ENCODE measurements at places on chromosomes 12 and 14. TPM values are rescaled to one million over a fixed set of nuclear protein-coding genes. Genes with fewer than 3 reads are reported as not detected.

Gene UNC79
- total RNA-seq: not detected

DNA sequence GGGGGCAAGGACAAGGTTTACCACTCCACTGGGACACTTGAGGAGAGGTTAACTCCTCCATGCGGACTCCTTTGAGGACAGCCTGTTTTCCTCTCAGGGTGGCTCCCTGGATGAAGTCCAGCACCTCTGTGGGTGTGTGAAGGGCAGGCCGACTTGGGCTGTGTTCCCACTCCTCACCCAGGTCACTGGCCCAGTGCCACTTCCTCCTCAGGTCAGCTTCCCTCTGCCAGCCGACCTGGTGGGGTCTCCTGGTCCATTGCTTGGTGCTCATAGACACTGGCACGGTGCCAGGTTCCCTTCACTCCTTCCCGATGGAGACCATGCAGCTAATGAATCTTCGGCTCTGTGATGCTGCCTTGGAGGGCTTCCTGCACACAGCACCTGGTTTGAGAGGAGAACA is 146.4 kb upstream of the RTL1 start:
- peaks cover 15% of the 10 kb centered on the region for H3K36me3 ChIP-seq
- H3K4me3 ChIP-seq: no peak overlapping the region
- no peaks in the 10 kb centered on the region for H3K27me3 ChIP-seq
- no peak overlapping the region for H3K27ac ChIP-seq
- DNase-seq: no peak
- no peaks in the 10 kb centered on the region for H3K4me1 ChIP-seq

Gene KLHDC1
- total RNA-seq: 5.0 TPM

Gene ANHX
- not detected for total RNA-seq

Gene RNF10
- 52.6 TPM for total RNA-seq

DNA sequence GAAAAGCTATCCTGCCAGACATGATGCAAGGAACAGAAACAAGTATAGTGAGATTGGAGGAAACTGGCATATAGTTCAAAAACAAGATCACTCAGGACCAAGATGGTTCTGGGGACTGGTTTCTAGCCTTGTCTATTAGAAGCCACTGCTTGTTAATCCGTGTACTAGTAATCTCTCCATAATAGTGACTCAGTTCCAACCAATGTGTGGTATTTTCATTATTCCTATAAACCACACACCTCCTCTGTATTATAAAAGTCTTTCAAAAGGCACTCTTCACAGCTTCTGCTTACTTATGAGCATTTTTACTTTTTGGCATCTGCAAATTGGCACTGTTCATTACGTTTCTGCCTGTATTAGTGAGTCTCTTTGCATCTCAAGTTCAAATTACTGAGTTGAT is 140.3 kb downstream of the SLC6A15 start:
- H3K4me1 ChIP-seq: peaks cover 6% of the 10 kb centered on the region
- no peaks in the 10 kb centered on the region for H3K36me3 ChIP-seq
- H3K27ac ChIP-seq: no peak overlapping the region
- no peaks in the 10 kb centered on the region for H3K27me3 ChIP-seq

DNA sequence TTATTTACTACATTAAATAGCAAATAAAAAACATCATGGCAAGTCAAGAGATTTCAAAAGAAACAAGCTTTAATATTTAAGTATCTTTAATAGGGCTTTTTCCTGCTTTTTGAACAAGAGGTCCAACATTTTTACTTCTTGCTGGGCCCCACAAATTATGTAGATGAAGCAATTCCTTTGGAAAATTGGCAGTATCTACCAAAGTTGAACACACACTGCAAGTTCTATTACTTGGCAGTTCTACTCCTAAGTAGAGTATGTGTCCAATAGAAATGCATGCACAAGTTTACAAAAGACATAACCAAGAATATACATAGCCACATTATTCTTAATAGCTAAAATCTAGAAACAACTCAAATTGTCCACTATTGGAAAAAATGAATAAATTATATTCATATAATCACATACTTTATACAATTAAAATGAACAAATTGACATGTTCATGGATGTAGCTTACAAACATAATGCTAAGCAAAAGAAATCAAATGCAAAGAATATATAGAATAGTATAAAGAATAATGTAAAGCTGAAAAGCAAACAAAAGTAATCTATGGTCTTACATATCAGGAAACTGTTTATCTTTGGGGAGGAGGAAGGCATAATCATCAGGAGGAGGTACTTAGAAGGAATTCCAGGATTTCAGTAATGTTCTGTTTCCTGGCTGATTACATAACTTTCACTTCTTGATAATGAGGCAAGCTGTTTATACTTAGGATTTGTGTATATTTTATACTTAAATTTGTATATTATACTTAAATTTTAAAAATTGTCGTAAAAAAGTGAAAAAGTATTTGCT is 6.5 kb upstream of the TMBIM4 start:
- no peak for DNase-seq
- no peaks in the 10 kb centered on the region for H3K27me3 ChIP-seq
- no peaks in the 10 kb centered on the region for H3K4me1 ChIP-seq
- H3K27ac ChIP-seq: no peak overlapping the region

- H3K27me3 ChIP-seq: no peaks in the 10 kb centered on the region
- H3K36me3 ChIP-seq: no peaks in the 10 kb centered on the region
- H3K4me3 ChIP-seq: no peak overlapping the region
- DNase-seq: no peak
- no peaks in the 10 kb centered on the region for H3K4me1 ChIP-seq
These were observed 9.6 kb upstream of the TMEM120B start for GRCh38 chr12:121702944-121703343.

GRCh38 chr12:29610473-29611170 is 113.1 kb upstream of the OVCH1 start:
- no peaks in the 10 kb centered on the region for H3K36me3 ChIP-seq
- H3K4me3 ChIP-seq: no peak overlapping the region
- H3K27ac ChIP-seq: peak overlapping the region; percentile 57
- H3K4me1 ChIP-seq: peaks cover 42% of the 10 kb centered on the region
- DNase-seq: peak; percentile 68
- H3K27me3 ChIP-seq: no peaks in the 10 kb centered on the region

- no peak for DNase-seq
- H3K27me3 ChIP-seq: no peaks in the 10 kb centered on the region
- no peaks in the 10 kb centered on the region for H3K36me3 ChIP-seq
- no peak overlapping the region for H3K4me3 ChIP-seq
- H3K27ac ChIP-seq: no peak overlapping the region
- no peaks in the 10 kb centered on the region for H3K4me1 ChIP-seq
These were observed 51.3 kb downstream of the RIMBP2 start for GRCh38 chr12:130664772-130665171.

- no peaks in the 10 kb centered on the region for H3K36me3 ChIP-seq
- no peak overlapping the region for H3K4me3 ChIP-seq
- H3K4me1 ChIP-seq: peaks cover 24% of the 10 kb centered on the region
- H3K27me3 ChIP-seq: no peaks in the 10 kb centered on the region
- no peak overlapping the region for H3K27ac ChIP-seq
These were observed 309.0 kb upstream of the AMIGO2 start for GRCh38 chr12:47388712-47389111.

DNA sequence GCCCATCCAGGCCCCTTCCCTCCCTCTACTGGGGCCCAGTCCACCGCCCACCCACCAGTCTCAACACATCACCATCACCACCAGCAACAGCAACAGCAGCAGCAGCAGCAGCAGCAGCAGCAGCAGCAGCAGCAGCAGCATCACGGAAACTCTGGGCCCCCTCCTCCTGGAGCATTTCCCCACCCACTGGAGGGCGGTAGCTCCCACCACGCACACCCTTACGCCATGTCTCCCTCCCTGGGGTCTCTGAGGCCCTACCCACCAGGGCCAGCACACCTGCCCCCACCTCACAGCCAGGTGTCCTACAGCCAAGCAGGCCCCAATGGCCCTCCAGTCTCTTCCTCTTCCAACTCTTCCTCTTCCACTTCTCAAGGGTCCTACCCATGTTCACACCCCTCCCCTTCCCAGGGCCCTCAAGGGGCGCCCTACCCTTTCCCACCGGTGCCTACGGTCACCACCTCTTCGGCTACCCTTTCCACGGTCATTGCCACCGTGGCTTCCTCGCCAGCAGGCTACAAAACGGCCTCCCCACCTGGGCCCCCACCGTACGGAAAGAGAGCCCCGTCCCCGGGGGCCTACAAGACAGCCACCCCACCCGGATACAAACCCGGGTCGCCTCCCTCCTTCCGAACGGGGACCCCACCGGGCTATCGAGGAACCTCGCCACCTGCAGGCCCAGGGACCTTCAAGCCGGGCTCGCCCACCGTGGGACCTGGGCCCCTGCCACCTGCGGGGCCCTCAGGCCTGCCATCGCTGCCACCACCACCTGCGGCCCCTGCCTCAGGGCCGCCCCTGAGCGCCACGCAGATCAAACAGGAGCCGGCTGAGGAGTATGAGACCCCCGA is 6.8 kb upstream of the RNU7-1 start:
- H3K36me3 ChIP-seq: peaks cover 18% of the 10 kb centered on the region
- peak overlapping the region; percentile 79 for H3K4me3 ChIP-seq
- no peaks in the 10 kb centered on the region for H3K27me3 ChIP-seq
- no peak for DNase-seq

- no peak for DNase-seq
- no peaks in the 10 kb centered on the region for H3K36me3 ChIP-seq
- peaks cover 27% of the 10 kb centered on the region for H3K27me3 ChIP-seq
- no peaks in the 10 kb centered on the region for H3K4me1 ChIP-seq
- H3K4me3 ChIP-seq: no peak overlapping the region
These were observed 5.7 kb upstream of the KRT5 start for GRCh38 chr12:52525661-52526499.

- no peak overlapping the region for H3K27ac ChIP-seq
- no peaks in the 10 kb centered on the region for H3K36me3 ChIP-seq
- no peak for DNase-seq
- no peaks in the 10 kb centered on the region for H3K4me1 ChIP-seq
These were observed 405.3 kb downstream of the MED13L start for GRCh38 chr12:115872212-115872611.

DNA sequence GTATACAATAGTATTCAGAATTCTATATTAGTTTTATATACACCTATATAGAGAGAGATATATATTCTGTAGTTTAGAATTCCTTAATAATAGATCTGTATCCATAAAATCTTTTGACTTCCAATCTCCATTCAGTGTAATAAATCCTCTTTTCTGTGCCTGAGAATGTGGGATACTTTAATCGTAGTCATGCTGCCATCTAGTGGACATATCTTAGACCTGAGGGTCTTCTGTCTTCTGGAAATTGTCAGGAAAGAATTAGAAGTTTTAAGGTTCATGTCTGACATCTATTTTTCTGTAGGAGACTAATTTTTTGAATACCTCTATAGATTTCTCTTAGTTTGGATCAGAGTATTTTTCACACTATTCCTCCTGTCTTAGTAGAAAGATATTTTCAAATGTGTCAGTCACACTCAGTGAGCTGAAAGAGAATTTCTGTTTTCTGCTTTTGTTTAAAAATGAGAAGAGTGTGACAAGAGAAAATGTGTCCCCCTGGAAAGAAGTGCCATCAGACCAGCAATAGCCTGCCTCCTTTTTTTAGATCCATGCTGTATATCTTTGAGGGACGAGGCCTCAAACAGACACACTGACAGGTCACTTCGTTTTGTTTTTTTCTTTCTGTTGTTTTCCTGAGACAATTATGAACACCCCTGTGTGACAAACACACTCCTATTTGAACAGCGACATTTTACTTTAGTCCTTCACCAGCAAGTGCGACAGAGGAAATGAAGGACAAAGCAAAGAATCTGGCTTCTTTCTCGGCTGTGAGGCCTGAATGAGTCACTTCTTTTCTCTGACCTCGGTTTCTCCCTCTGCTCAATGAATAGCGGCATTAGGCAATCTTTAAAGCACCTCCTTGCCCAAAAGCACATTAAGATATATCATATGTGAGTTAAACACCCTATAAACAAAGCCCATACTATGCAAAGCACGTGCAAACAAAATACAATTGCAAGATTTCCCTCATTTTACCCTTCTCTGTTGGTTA is 96.3 kb downstream of the GALC start:
- H3K27ac ChIP-seq: no peak overlapping the region
- no peaks in the 10 kb centered on the region for H3K27me3 ChIP-seq
- peak; percentile 75 for DNase-seq
- H3K4me3 ChIP-seq: no peak overlapping the region

- H3K27ac ChIP-seq: peak overlapping the region; percentile 52
- no peaks in the 10 kb centered on the region for H3K36me3 ChIP-seq
- H3K27me3 ChIP-seq: no peaks in the 10 kb centered on the region
These were observed 61.7 kb downstream of the PPP1R36 start for GRCh38 chr14:64611358-64612020.

- no peaks in the 10 kb centered on the region for H3K27me3 ChIP-seq
- no peak for DNase-seq
- H3K4me3 ChIP-seq: no peak overlapping the region
- no peaks in the 10 kb centered on the region for H3K4me1 ChIP-seq
- no peaks in the 10 kb centered on the region for H3K36me3 ChIP-seq
These were observed 26.4 kb downstream of the NOS1 start for GRCh38 chr12:117334855-117335587.

GRCh38 chr12:52977170-52977569 is 28.3 kb downstream of the KRT18 start:
- no peak overlapping the region for H3K27ac ChIP-seq
- no peaks in the 10 kb centered on the region for H3K27me3 ChIP-seq
- H3K4me3 ChIP-seq: no peak overlapping the region
- H3K36me3 ChIP-seq: no peaks in the 10 kb centered on the region
- peak; percentile 17 for DNase-seq

Gene CPNE8
- total RNA-seq: 3.2 TPM

- no peak overlapping the region for H3K4me3 ChIP-seq
- no peak overlapping the region for H3K27ac ChIP-seq
- no peak for DNase-seq
- H3K27me3 ChIP-seq: no peaks in the 10 kb centered on the region
- H3K36me3 ChIP-seq: peaks cover 18% of the 10 kb centered on the region
These were observed 51.2 kb upstream of the AMN start for GRCh38 chr14:102870994-102871831.

Gene ZNF891
- total RNA-seq: 0.43 TPM

DNA sequence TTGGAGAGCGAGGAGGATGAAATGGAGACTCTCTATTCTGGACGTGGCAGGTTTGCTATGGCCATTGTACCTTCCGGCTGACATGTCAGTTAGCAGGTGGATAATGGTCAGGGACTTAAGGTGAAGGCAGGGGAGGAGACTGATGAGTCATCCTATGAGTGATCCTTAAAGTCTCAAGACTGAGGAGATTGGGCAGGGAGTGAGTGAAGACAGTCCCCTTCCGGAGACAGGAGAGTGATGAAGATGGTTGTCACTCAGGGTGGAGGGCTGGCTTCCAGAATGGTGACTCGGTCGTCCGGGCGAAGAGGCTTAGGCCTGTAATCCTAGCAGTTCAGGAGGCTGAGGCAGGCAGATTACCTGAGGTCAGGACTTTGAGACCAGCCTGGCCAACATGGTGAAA is 49.8 kb upstream of the CCDC63 start:
- no peak overlapping the region for H3K4me3 ChIP-seq
- no peaks in the 10 kb centered on the region for H3K27me3 ChIP-seq
- DNase-seq: peak; percentile 19
- no peak overlapping the region for H3K27ac ChIP-seq

Gene ADAM21
- 0.97 TPM for total RNA-seq
